Regular cardiac myocyte (primary cell): ENCODE measurements at places on chromosomes 4 and X. TPM values are rescaled to one million over a fixed set of nuclear protein-coding genes. Genes with fewer than 3 reads are reported as not detected.

The CENPU gene
- total RNA-seq = 5.6 and 41.0 TPM in 2 replicates

The CRMP1 gene
- total RNA-seq = not detected in 2 replicates

The MSANTD1 gene
- total RNA-seq = 0.56 and 0.58 TPM in 2 replicates

The EDA gene
- 0.28 and 0.77 TPM in 2 replicates for total RNA-seq

The PAGE5 gene
- not detected in 2 replicates for total RNA-seq

The SLC49A3 gene
- total RNA-seq = 2.5 and 5.1 TPM in 2 replicates

The GNRHR gene
- total RNA-seq = not detected in 2 replicates

The SFRP2 gene
- total RNA-seq = not detected in 2 replicates

The ART3 gene
- 0.56 TPM in 1 of 2 replicates, not detected in the other for total RNA-seq

The INPP4B gene
- 25.3 and 44.8 TPM in 2 replicates for total RNA-seq

The NR3C2 gene
- 3.3 and 8.5 TPM in 2 replicates for total RNA-seq

The ATP1B4 gene
- not detected in 2 replicates for total RNA-seq

The FAM47A gene
- not detected in 2 replicates for total RNA-seq

The CFAP299 gene
- total RNA-seq = 6.5 and 8.5 TPM in 2 replicates

The SAGE1 gene
- total RNA-seq = not detected in 2 replicates

The CSN2 gene
- not detected in 2 replicates for total RNA-seq

The PPBP gene
- total RNA-seq = not detected in 2 replicates

The RPS6KA6 gene
- 2.3 and 2.5 TPM in 2 replicates for total RNA-seq

The WDR19 gene
- 15.9 and 44.0 TPM in 2 replicates for total RNA-seq

The P2RY8 gene
- not detected in 2 replicates for total RNA-seq

The SUPT20HL1 gene
- total RNA-seq = under 0.01 TPM in 1 of 2 replicates, not detected in the other

The FGA gene
- total RNA-seq = under 0.01 TPM in 1 of 2 replicates, not detected in the other

The PRRG3 gene
- total RNA-seq = not detected in 2 replicates

The ZNF718 gene
- 4.5 and 6.9 TPM in 2 replicates for total RNA-seq

The ARL9 gene
- total RNA-seq = 0.19 and 0.28 TPM in 2 replicates

The MAGEA10 gene
- total RNA-seq = not detected in 2 replicates

The CTAG1A gene
- not detected in 2 replicates for total RNA-seq

The SSX1 gene
- total RNA-seq = not detected in 2 replicates

The NRK gene
- under 0.01 and 0.56 TPM in 2 replicates for total RNA-seq

The PCDH19 gene
- total RNA-seq = under 0.01 TPM in 2 replicates

The ADH7 gene
- total RNA-seq = not detected in 2 replicates

The GALNTL6 gene
- under 0.01 TPM in 2 replicates for total RNA-seq

The TMEM144 gene
- 5.2 and 9.9 TPM in 2 replicates for total RNA-seq

The PCDH10 gene
- 4.5 and 21.3 TPM in 2 replicates for total RNA-seq

The RENBP gene
- 2.3 and 13.2 TPM in 2 replicates for total RNA-seq

The SPANXC gene
- not detected in 2 replicates for total RNA-seq

The RASSF6 gene
- total RNA-seq = under 0.01 TPM in 1 of 2 replicates, not detected in the other

The CLIC2 gene
- total RNA-seq = under 0.01 and 0.85 TPM in 2 replicates

The S100G gene
- not detected in 2 replicates for total RNA-seq

The KIF4A gene
- 2.0 and 23.8 TPM in 2 replicates for total RNA-seq

The ETDA gene
- total RNA-seq = not detected in 2 replicates

The GRPR gene
- 0.58 TPM in 1 of 2 replicates, not detected in the other for total RNA-seq

The SPIN2A gene
- total RNA-seq = 0.28 and 0.38 TPM in 2 replicates
